ENCODE measurements at places on chromosomes 16 and 17.

DNA sequence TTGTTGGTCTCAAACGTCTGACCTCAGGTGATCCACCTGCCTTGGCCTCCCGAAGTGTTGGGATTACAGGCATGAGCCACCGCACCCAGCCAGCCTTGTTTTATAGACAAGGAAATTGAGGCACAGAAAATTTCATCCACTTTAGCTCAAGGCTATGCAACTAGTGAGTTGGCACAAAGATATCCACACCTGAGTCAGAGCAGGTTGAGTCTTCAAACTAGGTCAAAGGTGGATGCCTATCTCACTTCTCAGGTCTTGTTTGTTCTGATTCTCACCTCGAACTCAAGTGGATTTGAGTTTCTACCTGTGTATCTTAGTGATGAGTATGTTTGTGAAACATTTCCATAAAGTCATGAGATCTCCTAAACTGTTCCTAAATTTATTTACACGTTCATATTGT lies 35.6 kb upstream of the GAS7 start:
- no peak for DNase-seq

GRCh38 chr16:1938316-1938715 lies 4.7 kb downstream of the MSRB1 start:
- DNase-seq = no peak

DNA sequence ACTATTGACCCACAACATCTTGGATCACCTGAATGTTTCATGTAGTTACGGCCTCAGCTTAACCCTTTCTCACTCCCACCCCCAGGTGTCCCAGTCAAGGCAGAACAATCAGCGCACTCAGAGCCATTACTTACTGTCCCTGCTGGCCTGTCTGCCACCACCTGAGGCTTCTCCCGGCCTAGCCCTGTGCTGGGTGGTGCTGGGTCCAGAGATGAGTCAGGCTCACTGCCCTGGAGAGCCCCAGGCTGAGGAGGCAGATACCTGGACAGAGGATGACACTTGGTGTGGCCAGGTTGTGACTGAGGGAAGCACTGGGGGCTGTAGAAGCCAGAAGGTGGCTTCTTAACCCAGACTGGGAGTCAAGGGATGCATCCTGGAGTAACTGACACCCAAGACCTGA lies 4.0 kb upstream of the SLC5A2 start:
- no peak for DNase-seq

GRCh38 chr16:77956231-77956630 lies 66.1 kb upstream of the CLEC3A start:
- DNase-seq = no peak

GRCh38 chr16:28035866-28036393 lies 27.6 kb downstream of the GSG1L start:
- DNase-seq = no peak

- DNase-seq = no peak
Observed at GRCh38 chr16:4674926-4675530, 18.3 kb upstream of the NUDT16L1 start.

DNA sequence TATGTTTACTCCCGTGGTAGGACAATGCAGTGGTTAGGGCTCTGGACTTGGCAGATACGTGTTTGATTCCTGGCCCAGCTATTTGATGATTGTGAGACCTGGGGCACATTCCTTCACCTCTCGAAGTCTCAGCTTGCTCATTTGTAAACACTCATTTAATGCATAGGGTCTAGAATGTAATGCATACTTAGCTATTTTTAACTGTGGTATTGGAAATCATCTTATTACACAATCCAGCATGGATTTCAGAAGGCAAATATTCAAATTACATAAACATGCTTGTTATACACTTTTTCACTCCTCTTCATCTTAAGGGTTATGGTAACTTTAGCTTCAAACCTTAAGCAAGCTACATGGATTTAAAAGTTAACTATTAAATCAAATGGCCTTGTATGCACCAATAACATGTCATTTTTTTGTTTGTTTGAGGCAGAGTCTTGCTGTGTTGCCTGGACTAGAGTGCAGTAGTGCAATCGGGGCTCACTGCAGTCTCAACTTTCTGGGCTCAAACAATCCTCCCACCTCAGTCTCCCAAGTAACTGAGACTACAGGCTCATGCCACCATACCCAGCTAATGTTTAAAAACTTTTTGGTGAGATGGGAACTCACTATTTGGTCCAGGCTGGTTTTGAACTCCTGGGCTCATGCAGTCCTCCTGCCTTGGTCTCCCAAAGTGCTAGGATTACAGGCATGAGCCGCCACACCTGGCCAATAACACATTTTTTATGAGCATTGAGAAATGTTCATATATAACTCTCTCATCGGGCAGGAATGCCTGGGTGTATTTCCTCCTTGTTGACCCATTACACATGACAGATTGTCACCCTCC lies 52.5 kb downstream of the VAT1L start:
- no peak for DNase-seq

DNA sequence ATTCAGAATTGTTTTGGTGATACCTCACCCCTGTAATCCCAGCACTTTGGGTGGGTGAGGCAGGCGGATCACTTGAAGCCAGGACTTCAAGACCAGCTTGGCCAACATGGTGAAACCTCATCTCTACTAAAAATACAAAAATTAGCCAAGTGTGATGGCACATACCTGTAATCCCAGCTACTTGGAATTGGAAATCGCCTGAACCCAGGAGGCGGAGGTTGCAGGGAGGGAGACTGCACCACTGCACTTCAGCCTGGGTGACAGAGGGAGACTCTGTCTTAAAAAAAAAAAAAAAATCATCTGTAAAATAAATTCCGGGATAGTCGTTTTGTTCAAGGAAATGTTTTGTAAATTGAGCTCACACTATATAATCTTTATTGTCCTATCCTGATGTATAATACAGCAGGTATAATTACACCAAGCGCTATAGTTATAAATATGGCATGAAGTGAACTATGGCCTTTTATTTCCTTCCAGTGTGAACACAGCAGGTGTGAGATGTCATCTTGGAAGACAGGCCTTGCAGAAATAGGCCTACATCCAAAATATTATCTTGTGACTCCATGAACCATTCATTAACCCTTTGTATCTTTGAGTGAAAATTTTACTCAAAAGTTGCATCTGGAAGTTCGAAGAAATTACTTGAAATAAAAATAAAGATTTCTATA lies 25.4 kb downstream of the PLA2G10 start:
- no peak for DNase-seq

Data from renal cortical epithelial cell (primary cell).